Neural crest cell (in vitro differentiated cells): ENCODE measurements at places on chromosomes 11 and 22.

DNA sequence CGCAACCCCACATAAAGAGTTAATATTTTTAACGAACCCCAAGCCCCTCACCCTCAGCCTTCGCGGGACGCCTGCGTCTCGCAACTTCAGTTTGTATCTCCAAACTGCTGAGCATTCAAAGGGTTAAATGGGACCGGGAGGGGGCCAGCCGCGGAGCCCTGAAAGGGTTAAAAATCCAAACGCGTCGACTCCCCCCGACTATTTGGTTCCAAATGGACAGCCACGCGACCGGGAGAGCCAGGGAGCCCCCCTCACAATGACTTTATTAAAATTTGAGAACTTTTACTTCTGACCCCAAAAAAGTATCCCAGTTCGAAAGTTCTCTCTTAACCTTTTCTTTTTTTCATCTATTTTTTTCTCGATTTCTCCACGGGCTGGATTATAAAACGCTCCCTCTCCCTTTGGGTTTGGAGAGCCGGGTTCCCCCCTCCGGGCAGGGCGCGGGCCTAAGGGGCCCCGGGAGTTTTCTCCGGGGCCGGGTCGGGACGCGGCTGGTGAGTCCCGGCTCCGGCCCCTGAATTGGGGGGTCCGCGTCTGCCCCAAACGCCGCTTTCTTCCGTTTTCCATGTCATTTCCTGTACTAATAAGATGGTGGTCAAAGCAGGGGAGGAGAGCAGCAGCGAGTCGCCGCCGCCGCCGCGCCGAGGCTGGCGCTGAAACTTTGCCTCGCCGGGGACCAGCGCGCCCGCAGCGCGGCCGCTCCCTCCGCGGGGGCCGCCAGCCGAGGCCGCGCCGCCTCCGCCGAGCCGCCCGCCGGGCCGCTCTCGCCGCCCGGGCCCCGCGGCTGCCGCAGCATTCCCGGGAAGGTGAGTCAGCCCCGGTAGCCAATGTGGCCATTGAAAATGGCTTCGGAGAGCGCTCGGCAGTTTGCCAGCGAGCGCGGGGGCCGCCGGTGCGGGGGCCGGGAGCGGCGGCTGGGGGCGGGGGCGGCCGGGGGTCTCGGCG, at the start of gene PRDM11:
Gene PRDM11 (plus strand): TSS at position 568 of the 945 bp plus-strand sequence. CDS start 35,128 bp downstream, outside the sequence.
- peak; percentile 46 for DNase-seq

GRCh38 chr11:99766811-99767210, 746.1 kb downstream of the CNTN5 start:
- no peak for DNase-seq

- no peak for DNase-seq
Measured at GRCh38 chr22:46515208-46516111, 22.0 kb downstream of the CELSR1 start.

- DNase-seq = peak; percentile 36
Measured at GRCh38 chr22:20238536-20238900, 29.6 kb downstream of the RTN4R start.

DNA sequence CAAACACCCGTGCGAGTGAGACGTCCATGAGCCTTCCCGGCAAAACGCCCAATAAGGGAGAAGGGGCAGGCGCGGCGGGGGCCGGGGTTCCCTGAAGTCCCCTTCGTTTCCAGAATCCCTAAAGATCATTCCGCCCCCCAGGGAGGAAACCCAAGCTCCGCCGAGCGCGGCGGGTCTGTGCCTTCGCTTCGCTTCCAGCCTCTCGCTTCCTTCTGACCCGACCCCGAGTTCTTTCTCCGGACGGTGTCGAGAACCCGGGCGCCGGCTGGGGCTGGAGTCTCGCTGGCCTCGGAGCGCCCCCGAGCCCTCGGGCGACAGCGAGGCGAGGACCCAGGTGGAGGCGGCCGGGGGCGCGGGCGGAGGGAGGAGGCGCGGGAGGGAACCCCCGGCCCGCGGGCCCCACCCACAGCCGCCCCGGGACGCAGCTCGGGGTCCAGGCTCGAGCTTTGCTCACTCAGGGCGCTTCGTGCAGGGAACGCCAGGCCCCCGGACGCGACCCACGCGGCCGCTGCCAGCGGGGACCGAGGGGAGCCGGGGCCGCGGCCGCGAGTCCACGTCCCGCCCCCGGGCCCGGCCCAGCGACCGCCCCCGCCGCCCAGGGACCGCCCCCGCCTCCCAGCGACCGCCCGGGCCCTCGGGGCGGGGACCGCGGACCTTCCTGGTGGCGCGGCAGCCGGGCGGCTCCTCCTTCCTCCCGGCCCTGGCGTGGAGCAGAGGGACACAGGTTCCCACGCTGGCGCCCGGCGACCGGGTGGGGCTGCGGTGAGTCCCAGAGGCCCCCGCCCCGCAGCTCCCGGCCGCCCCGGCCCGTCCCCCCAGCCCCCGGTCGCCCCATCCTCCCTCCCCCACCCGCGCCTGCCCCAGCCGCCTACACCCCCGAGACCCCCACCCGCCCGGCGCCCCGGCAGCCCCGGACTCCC, at the start of gene PGGHG:
Gene PGGHG (plus strand): TSS at position 649 of the 920 bp plus-strand sequence. CDS start 691 bp downstream, outside the sequence.
- DNase-seq = peak; percentile 40

- no peak for DNase-seq
Measured at GRCh38 chr11:68550485-68550817, 89.9 kb downstream of the PPP6R3 start.

GRCh38 chr11:63761188-63761587, 7.4 kb downstream of the ZFTA start:
- DNase-seq = peak; percentile 4

GRCh38 chr11:118448294-118448693, 12.0 kb downstream of the KMT2A start:
- no peak for DNase-seq

DNA sequence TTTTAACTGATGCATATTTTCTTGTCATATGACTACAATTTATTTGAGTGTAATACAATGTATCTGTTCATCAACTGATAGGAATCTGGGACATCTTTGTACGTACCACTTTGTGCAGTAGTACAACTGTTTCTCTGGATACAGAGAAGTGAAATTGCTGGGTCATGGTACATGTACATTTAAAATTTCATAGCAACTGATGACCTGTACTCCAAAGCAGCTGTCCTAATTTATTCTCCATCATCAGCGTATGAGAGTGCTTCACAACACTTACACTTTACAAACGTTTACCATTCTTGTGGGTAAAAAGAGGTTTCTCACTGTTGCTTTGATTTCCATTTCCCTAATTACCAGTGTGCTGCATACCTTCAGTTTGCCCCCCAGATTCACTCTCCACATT, 552.8 kb upstream of the CADM1 start:
- no peak for DNase-seq

- no peak for DNase-seq
Measured at GRCh38 chr11:78429660-78430059, 12.0 kb upstream of the GAB2 start.

GRCh38 chr11:46159680-46160079, 38.4 kb upstream of the PHF21A start:
- no peak for DNase-seq

- no peak for DNase-seq
Measured at GRCh38 chr11:36278531-36279282, 10.5 kb downstream of the COMMD9 start.

- no peak for DNase-seq
Measured at GRCh38 chr11:79193663-79194310, 247.0 kb downstream of the TENM4 start.

DNA sequence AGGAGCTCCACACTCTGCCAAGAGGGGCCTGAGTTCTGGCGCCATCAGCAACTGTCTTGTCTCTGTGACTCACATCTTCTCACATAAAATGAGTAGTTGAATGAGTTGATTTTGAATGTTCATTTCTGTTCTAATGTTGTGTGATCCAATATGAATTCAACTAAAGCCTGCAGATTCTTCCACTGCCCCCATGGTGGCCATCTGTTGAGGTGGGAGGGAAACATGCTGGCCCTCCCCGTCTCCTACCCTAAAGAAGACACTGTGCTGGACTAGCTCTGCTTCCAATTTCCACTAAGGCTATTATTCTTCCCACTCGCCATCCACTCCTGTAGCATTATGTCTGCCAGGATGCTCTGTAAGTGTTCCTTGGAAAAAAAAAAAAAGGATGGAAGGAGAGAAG, 555.6 kb upstream of the LARGE1 start:
- no peak for DNase-seq

DNA sequence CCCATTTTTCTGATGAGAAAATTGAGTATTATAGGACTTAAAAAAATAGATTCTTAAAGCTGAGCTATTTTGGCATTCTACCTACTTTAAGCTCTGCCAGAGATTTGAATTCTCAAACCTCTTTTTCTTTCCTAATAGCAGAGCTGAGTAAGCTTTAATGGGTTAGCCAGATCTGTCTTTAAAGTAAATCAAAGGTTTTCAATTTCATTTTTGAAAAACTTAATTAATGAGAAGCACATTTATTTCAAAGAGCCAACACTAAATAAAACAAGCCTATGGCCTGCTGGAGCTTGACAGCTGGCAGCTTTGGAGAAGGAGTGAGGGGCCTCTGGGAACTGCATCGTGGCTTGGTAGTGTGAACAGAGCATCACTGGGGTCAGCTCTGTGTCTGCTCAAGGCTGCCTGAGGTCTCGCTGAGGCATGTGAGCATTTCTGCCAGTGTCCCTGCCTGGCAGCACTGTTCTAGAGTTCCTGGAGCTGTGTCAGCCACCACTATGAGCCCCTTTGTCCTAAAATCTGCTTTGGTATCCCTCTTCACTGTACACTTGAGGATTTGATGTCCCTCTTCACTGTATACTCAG, 50.4 kb upstream of the PRSS23 start:
- DNase-seq = no peak

- no peak for DNase-seq
Measured at GRCh38 chr22:24323233-24323632, 52.6 kb downstream of the SPECC1L start.

DNA sequence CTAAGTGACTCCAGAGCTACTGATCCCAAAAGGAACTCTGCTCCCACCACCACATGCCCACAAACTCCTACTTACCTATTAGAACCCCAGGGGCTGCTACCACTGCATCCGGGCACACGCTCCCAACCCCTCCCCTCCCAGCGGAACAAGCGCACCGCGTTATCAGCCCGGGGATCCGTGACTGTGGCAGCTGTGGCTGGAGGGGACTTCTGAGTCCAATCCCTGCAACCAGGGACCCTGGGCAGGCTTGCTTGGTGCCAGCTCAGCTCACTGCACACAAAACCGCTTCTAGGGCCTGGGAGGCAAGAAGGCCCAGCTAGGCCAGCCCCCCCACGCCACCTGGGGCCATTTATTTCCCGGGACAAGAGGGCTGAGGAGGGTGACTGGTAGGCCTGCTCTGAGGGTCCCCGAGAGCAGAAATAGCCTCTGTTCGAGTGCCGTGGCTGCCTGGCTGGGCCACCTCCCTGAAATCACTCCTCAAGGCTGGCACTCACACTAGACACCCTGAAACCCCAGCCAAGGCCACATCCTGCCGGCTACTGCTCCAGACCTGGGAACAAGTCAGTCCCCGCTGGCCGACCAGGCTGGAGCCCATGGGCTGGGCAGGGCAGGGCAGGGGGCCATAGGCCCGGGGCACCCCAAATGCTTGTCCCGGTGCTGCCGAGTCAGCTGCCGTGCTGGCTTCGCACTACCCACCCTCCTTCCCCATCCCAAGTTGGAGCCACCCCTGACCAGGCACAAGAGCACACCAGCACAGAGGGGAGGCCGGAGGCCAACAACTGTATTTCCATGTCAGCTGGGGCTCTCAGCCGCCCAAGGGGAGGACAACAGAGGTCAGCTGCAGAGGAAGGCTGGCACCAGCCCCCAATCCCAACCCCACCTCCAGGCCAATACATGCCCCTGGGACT, 1.9 kb upstream of the IFITM10 start:
- DNase-seq = no peak

GRCh38 chr22:20575724-20576444, 68.5 kb downstream of the MED15 start:
- DNase-seq = no peak

GRCh38 chr22:45185718-45186514, 22.2 kb downstream of the NUP50 start:
- no peak for DNase-seq

- DNase-seq = no peak
Measured at GRCh38 chr11:118374729-118375128, 15.3 kb downstream of the UBE4A start.

- DNase-seq = no peak
Measured at GRCh38 chr11:9150501-9150900, 59.1 kb upstream of the SCUBE2 start.

GRCh38 chr11:8719211-8719649, 36.6 kb downstream of the RPL27A start:
- DNase-seq = no peak
